Psoas muscle (tissue), 8 donors: ENCODE measurements at places on chromosomes 7 and 10. TPM values are rescaled to one million over a fixed set of nuclear protein-coding genes. Genes with fewer than 3 reads are reported as not detected.

PVRIG gene
- not detected for total RNA-seq

DMBT1 gene
- total RNA-seq = 0.43 TPM

SH2D4B gene
- not detected for total RNA-seq

SFMBT2 gene
- total RNA-seq = 8.2 TPM

DNA sequence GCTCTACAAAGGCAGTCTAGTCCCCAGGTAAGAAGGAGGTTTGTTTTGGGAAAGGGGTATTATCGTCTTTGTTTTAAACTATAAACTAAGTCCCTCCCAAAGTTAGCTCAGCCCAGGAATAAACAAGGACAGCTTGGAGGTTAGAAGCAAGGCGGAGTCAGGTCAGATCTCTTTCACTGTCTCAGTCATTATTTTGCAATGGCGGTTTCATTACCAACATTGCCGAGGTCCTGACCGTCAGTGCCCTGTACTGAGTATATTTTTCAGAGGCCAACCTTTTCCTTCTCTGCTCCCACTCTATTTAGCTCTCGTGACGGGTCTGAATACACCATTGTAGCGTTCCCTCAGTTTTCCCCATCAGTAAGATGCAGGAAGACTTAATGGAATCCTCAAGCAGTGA is 184.5 kb downstream of the PRKCQ start:
- no peak for DNase-seq

DNA sequence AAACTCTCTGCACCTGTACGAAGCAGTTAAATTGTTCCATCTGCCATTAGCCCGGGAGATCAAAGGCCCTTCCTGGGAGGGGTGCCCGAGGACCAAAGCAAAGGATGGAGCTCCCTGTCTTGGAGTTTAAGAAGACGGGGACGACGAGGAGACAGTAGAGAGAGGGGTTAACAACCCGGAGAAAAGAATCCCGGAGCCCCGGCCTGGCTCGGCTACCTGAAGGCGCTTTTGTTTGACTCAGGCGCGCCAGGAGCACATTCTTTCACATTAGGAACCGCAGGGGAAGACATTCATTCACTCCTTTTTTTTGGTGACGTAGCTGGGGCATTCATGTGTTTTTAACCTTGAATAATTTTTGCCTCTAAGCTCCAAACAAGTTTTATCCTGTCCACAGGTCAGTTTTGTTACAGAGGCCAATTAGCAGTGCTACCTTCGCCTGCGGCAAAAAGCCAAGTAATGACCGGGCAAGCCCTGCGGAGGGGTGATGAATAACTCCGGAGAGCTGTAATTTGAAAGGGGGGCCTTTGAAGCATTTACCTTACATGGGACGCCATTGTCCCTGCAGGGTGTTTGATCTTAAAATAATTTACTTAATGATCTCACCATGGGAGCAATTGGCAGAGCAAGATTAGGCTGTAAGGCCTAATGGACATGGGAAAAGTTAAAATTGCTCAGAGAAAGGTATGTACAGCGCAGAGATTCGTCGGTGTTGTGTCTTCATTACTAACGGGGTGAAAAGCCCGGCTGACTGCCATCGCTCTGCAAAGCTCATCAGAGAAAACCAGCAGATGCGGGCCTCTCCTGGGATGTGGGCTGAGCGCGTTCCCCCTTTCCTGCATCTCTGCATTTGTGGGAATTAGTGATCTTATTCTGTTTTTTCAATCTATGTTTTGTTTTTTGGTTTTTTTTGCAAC is 258.0 kb upstream of the SP4 start:
- DNase-seq = no peak

DNA sequence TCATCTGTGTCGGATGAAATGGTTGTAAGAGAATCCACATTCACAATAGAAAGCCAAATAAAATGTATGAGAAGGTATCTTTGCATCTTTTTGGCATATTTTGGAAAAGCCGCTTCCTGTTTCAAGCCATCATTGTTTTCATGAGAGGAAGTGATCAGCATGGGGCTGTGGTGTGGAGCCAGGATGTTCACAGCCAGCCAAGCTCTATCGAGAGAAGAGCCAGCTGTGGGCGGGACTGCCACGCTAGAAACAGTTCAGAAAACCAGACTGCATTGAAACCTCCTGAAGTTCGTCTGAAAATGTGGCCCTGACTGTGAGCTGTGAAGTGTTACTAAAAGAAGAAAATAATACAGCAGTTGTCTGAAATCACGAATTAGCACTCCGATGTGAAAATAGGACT is 21.2 kb upstream of the NPS start:
- peak; percentile 58 for DNase-seq

DNA sequence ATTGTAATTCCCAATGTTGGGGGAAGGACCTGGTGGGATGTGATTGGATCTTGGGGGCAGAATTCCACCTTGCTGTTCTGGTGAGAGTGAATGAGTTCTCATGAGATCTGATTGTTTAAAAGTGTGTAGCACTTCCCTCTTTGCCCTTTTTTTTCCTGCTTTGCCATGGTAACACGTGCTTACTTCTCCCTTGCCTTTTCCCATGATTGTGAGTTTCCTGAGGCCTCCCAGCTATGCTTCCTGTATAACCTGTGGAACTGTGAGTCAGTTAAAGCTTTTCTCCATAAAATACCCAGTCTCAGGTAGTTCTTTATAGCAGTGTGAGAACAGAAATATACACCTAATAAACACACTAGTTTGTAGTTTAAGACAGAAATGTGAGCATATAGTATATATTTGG is 166.8 kb upstream of the MAGI2 start:
- DNase-seq = no peak

DNA sequence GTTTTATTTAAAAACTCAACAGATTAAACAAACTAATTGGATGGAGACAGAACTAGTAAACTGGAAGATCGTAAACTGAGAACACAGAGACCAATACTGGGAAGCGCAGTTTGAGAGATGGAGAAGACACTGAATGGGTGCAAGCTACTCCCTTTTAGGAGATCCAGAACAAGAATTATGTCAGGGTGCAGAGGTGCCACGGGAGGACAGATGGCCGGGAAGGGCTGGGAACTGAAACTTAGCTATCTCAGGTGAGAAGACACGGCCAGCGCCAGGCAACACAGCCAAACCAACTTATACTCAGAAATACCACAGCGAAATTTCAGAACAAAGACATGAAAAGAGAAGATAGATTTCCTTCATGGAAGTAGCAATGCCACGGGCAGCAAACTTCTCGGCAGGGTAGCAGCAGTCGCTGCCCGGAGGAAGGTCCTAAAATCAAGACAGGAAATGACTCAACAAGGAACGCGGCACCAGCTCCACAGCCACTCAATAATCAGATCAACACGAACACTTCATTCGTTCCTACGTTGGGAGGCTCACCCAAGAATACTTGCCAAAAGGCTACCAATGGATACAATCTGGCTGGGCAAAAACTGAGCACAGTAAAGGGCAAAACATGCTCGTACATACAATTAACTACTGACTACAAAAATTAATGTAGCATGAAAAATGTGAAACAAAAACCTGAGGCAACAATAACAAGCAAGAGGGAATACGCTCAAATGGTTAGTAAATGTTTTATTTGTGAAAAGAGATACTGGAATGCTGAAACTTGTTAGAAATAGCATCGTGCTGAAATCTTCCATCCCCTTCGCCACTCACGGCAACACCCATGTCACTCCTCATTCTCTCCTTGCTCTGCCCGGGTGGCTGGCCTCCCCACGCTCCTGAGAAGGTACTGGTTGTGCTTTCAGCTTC is 2.2 kb upstream of the LRRC27 start:
- no peak for DNase-seq

- DNase-seq = no peak
Measured at GRCh38 chr10:90709727-90710126, 148.1 kb downstream of the HTR7 start.

- DNase-seq = no peak
Measured at GRCh38 chr7:117230276-117231046, 92.4 kb downstream of the WNT2 start.

GRCh38 chr7:87213252-87213651 is 6.3 kb downstream of the TMEM243 start:
- DNase-seq = no peak
